ENCODE measurements at places on chromosomes 2 and 18. TPM values are rescaled to one million over a fixed set of nuclear protein-coding genes. Genes with fewer than 3 reads are reported as not detected.

SCN3A gene
- total RNA-seq = 0.59 TPM

TLX2 gene
- under 0.01 TPM for total RNA-seq

EFEMP1 gene
- 1,564 TPM for total RNA-seq

REG3G gene
- total RNA-seq = not detected

TSGA10 gene
- total RNA-seq = 5.0 TPM

COL4A3 gene
- total RNA-seq = not detected

NXPH2 gene
- not detected for total RNA-seq

PROM2 gene
- 0.36 TPM for total RNA-seq

UPP2 gene
- not detected for total RNA-seq

XIRP2 gene
- not detected for total RNA-seq

UBR3 gene
- total RNA-seq = 50.1 TPM

ASXL3 gene
- total RNA-seq = not detected

NGEF gene
- 4.7 TPM for total RNA-seq

SPEG gene
- total RNA-seq = 26.4 TPM

RGPD4 gene
- total RNA-seq = not detected

CLEC4F gene
- total RNA-seq = not detected
